Neural crest cell (in vitro differentiated cells): ENCODE measurements at places on chromosomes 16 and 17. TPM values are rescaled to one million over a fixed set of nuclear protein-coding genes. Genes with fewer than 3 reads are reported as not detected.

GRCh38 chr16:28149011-28149888 lies 62.5 kb downstream of the XPO6 start:
- H3K4me3 ChIP-seq = no peak overlapping the region
- no peak overlapping the region for H3K27ac ChIP-seq
- no peak for DNase-seq

- H3K27ac ChIP-seq = no peak overlapping the region
- no peak overlapping the region for H3K4me3 ChIP-seq
- H3K27me3 ChIP-seq = no peaks in the 10 kb centered on the region
- H3K36me3 ChIP-seq = no peaks in the 10 kb centered on the region
- DNase-seq = no peak
Observed at GRCh38 chr17:16418685-16419068, 3.3 kb downstream of the TRPV2 start.

The GNAO1 gene
- 21.3 and 22.2 TPM in 2 replicates for total RNA-seq

- peaks cover 3% of the 10 kb centered on the region for H3K27me3 ChIP-seq
- peaks cover 4% of the 10 kb centered on the region for H3K4me1 ChIP-seq
- H3K27ac ChIP-seq = peak overlapping the region; percentile 31
- H3K36me3 ChIP-seq = no peaks in the 10 kb centered on the region
- no peak overlapping the region for H3K4me3 ChIP-seq
Observed at GRCh38 chr16:51055434-51055833, 95.6 kb downstream of the SALL1 start.

- H3K4me3 ChIP-seq = no peak overlapping the region
- H3K27me3 ChIP-seq = no peaks in the 10 kb centered on the region
- no peak for DNase-seq
- peaks cover 7% of the 10 kb centered on the region for H3K36me3 ChIP-seq
- H3K4me1 ChIP-seq = peaks cover 43% of the 10 kb centered on the region
- peak overlapping the region; percentile 74 for H3K27ac ChIP-seq
Observed at GRCh38 chr16:56848955-56849689, 15.9 kb upstream of the SLC12A3 start.

DNA sequence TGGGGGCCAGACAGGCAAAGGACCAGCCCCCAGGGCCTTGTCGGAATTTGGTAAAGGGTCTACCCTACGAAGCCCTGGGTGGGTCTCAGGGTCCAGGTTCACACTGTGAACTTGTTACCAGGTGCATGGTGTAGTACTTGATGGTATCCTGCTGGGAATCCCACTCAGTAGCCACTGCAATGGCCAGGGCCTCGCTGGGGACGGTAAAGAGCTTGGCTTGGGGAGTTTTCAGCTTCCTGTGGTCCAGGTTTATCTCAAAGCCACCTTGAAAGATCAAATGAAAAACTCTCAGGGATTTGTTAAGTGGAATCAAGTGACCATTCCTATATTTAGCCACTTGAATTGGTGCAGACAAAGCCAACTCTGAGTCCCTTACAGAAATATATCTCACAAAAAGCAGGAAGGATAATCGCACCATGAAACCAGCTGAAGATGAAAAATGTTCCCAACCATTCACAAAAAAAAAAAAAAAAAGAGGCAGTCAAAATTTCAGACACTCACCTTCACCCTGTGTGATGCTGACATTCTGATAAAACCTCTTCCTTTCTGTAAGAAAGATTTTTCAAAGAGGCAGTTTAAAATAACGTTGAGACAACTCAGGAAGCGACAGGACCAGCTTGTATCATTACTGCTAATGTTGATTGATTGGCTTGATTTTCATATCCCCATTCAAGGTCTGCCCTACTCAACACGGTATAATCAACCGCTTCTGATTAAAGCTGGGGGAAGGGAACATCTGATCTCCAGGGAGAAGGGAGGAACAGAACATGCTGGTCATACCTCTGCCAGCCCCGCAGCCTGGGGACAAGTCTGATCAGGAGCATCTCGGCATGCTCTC lies 10.6 kb downstream of the ATPAF2 start:
- no peaks in the 10 kb centered on the region for H3K36me3 ChIP-seq
- no peak overlapping the region for H3K4me3 ChIP-seq
- H3K27me3 ChIP-seq = no peaks in the 10 kb centered on the region
- peaks cover 17% of the 10 kb centered on the region for H3K4me1 ChIP-seq
- DNase-seq = no peak
- no peak overlapping the region for H3K27ac ChIP-seq

The AANAT gene
- 0.39 TPM in 1 of 2 replicates, not detected in the other for total RNA-seq

GRCh38 chr17:74080656-74081582 lies 122.6 kb upstream of the RPL38 start:
- no peak for DNase-seq
- peaks cover 7% of the 10 kb centered on the region for H3K27me3 ChIP-seq
- H3K4me3 ChIP-seq = no peak overlapping the region

The DLX3 gene
- 0.41 and 1.0 TPM in 2 replicates for total RNA-seq

DNA sequence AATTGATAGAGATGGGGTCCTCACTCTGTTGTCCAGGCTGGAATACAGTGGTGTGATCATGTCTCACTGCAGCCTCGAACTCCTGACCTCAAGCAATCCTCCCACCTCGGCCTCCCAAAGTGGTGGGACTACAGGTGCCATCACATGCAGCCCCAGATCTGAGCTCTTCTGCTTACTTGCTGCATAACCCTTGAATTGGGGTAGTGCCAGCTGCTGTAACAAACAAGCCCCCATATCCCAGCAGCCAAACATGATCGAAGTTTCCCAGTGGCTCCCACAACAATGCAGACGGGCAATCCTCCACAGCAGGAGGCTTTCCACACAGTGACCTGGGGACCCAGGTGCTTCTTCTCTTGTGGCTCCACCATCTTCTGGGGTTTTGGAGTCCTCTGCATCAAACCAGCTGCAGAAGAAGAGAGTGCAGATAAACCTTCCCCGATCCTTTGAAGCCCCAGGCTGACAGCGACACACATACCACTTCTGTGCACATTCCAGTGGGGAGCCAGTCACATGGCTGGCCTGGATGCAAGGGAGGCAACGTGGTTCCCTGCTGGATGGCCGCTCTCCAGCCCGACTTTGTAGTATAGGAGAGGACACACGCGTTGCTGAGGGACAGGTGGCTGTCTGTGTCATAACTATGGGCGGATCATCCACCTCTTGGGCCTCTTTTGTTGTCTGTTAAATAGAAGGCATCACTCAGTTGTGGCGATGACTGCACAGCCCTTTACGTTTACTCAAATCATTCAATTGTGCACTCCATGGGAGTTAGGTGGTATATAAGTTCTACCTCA lies 16.7 kb downstream of the SBK1 start:
- no peak for DNase-seq
- H3K4me3 ChIP-seq = no peak overlapping the region
- H3K4me1 ChIP-seq = no peaks in the 10 kb centered on the region
- H3K27ac ChIP-seq = peak overlapping the region; percentile 60
